ENCODE measurements at places on chromosomes 1 and 21. TPM values are rescaled to one million over a fixed set of nuclear protein-coding genes. Genes with fewer than 3 reads are reported as not detected.

Gene THEM5
- not detected for total RNA-seq

Gene DPYD
- total RNA-seq: 44.0 TPM

Gene FNDC10
- 25.6 TPM for total RNA-seq

Gene PADI1
- total RNA-seq: 1.2 TPM

Gene ZBTB37
- total RNA-seq: 15.0 TPM

Gene ADGRL4
- total RNA-seq: 9.5 TPM

Gene NKAIN1
- total RNA-seq: 1.9 TPM

Gene SLC25A34
- total RNA-seq: 1.3 TPM

Gene PPFIA4
- total RNA-seq: 0.63 TPM

Gene PTGFRN
- 51.1 TPM for total RNA-seq

Gene MATN1
- 0.39 TPM for total RNA-seq

Gene OR2T29
- not detected for total RNA-seq

Gene CAMK1G
- total RNA-seq: not detected

Gene NUF2
- 6.8 TPM for total RNA-seq

Gene PLD5
- total RNA-seq: not detected

Gene NEGR1
- total RNA-seq: 5.0 TPM

Gene SERPINC1
- not detected for total RNA-seq

Gene KRTAP21-2
- total RNA-seq: not detected

Gene OR10J4
- total RNA-seq: not detected

Gene PDC
- total RNA-seq: not detected

Gene ANKRD34A
- 1.1 TPM for total RNA-seq

Gene C1orf74
- total RNA-seq: 1.6 TPM

Gene STUM
- total RNA-seq: 0.35 TPM

Gene ST6GALNAC5
- 2.6 TPM for total RNA-seq

Gene FMO4
- total RNA-seq: 4.1 TPM

Gene APCS
- total RNA-seq: not detected

Gene C1orf94
- not detected for total RNA-seq

Gene CLCNKA
- total RNA-seq: not detected

Gene PIGR
- not detected for total RNA-seq

Gene TEKT2
- total RNA-seq: 0.70 TPM

Gene ENSA
- total RNA-seq: 111 TPM

Gene NCSTN
- 126 TPM for total RNA-seq

Gene ZYG11B
- total RNA-seq: 34.3 TPM

Gene MMEL1
- total RNA-seq: not detected

Measured in osteocyte (in vitro differentiated cells).